ENCODE measurements at places on chromosomes 6 and 20. TPM values are rescaled to one million over a fixed set of nuclear protein-coding genes. Genes with fewer than 3 reads are reported as not detected.

The HLA-DPA1 gene
- 0.89 TPM for total RNA-seq

GRCh38 chr6:137681445-137682009, 185.5 kb upstream of the TNFAIP3 start:
- no peak for DNase-seq

GRCh38 chr6:33609019-33609418, 12.1 kb upstream of the ITPR3 start:
- DNase-seq: no peak

- no peak for DNase-seq
Measured at GRCh38 chr6:116529466-116530290, 15.8 kb downstream of the TRAPPC3L start.

GRCh38 chr20:56443654-56444540, 24.5 kb upstream of the RTF2 start:
- DNase-seq: no peak

The HSPA1B gene
- 214 TPM for total RNA-seq

The OR2B6 gene
- 0.25 TPM for total RNA-seq

The KIF13A gene
- total RNA-seq: 23.1 TPM

The MUC21 gene
- total RNA-seq: not detected
